T-helper 22 cell (primary cell): ENCODE measurements at places on chromosomes 13 and 19.
A peak's percentile ranks its signal among the peaks of the same experiment; 100 is the strongest.

DNA sequence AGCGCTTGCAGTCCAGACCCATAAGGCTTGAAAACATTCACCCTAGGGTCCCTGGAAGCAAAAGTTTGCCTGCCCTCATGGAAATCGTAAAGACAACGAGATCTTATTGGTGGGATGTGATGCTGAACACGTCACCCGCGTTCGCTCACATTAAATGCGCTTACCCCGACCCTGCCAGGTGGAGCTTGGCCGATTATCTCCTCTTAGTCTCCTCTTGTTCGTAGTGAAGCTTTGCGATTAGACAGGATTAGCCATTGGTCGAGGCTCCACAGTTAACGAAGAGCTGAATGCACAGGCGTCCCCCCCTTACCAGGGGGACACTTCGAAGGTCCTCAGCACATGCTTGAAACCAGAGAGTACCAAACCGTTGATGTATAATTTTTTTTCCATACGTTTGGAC is 16.0 kb upstream of the KDM4B start:
- DNase-seq: no peak

DNA sequence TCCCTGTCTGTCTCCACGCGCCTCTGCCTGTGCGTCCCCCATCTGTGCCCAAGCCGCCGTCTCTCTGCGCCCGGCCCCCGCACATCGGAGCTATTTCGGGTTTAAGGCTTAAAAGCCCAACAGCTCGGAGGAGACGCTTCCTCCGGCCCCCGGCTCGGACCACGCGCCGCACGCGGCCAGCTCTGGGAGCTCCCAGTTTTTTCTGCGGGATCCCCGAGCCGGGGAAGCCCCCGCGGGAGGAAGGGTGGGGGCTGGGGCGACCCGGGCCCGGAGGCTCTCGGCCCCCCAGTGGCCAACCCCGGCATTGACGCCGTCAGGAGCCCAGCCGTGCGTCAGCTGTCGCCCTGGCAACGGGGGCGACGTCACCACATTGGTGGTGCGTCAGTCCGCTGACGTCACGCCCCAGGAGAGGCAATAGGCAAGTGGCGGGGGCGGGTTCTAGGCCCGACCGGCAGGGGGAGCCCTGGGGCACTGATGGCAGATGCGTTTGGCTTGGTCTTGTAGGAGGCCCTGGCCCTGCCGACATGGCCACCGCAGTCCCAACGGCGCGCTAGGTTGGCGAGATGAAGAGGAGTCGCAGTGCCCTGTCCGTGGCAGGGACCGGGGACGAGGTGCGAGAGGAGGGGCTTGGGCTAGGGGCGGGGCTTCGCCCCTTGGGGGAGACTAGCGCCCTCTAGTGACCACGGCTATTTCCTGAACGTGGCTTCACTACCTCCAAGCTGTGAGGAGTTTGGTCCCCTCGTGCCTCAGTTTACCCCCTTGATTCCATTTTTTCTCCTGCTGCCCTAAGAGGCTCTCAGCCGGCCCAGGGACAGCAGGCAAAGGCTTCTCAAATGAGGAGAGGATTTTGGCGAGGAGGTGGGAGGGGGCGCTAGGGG is 3.7 kb upstream of the PDE4A start:
- DNase-seq: peak; percentile 97

DNA sequence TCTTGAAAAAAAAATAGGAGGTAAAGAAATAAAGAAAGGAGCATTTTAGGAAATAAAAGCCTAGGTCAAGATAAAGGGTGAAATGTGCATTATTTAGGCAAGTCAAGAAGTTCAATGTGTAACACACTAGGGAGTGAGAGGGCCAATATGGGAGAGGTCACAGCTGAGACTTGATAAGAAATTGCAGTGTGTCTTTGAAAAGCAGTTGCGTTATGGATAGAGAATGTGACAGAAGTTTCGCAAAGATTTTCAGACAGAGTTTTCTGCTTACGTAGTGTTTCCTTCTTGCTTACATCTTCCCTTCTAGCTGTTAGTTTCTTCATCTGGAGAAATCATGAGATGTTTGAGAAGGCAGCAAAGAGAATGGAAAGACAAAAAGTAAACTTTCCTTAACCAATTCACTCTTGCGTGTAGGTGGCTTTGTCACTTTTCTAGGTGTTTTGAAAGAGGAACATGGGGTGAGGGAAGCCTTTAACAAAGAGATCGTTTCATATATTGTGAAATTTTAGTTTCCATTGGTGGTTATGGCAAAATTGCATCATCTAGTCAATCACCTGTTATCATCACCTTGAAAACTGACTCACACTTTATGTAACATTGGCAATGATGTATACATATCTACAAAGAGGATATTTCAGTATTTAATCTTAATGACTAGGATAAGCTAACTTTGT is 975.5 kb downstream of the OLFM4 start:
- no peak for DNase-seq

GRCh38 chr19:281992-282391 is 9.2 kb downstream of the PLPP2 start:
- DNase-seq: no peak

DNA sequence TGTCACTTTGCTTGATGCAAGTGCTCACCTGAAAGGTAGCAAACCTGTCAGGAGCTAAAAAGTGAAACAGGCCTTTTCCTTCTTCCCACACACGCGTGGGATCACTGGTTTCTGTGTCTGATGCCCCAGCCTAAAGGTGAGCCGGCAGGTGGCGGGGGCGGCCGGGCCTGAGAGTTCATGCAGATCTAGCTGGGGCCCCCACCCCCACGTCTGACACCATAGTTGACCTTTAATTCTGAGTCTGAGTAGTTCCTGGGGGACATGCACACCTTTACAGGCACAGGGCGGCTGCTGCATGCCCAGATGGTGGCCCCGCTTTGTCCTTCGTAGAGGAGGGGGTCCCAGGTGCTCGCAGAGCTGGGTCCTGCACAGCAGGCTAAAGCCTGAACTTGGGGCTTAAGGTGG is 345.3 kb downstream of the TEX29 start:
- no peak for DNase-seq
